CD4-positive, CD25-positive, alpha-beta regulatory T cell (primary cell): ENCODE measurements at places on chromosomes 2 and 18.

GRCh38 chr2:174605687-174606086 lies 8.1 kb upstream of the WIPF1 start:
- DNase-seq = no peak

- no peak for DNase-seq
These were observed 319.9 kb upstream of the HS6ST1 start for GRCh38 chr2:128638341-128639119.

DNA sequence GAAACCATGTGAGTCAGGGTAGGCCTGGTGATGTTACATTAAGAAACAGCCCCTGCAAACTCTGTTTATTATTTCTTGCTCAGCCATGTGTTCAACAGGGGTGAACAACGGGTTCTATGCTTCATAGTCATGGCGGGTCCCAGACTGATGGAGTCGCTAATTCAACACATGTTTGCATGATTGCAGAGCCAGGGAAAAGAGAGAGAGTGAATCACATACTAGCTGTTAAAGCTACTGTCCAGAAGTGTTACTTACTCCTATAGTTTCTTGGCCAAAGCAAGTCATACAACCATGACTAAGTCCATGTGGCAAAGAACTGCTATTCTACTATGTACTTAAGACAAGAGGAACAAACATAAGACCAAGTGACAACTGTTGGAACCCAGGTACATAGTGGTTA lies 241.2 kb upstream of the SKOR2 start:
- no peak for DNase-seq

- no peak for DNase-seq
These were observed 795 bp upstream of the SETBP1 start for GRCh38 chr18:44679914-44680272.

DNA sequence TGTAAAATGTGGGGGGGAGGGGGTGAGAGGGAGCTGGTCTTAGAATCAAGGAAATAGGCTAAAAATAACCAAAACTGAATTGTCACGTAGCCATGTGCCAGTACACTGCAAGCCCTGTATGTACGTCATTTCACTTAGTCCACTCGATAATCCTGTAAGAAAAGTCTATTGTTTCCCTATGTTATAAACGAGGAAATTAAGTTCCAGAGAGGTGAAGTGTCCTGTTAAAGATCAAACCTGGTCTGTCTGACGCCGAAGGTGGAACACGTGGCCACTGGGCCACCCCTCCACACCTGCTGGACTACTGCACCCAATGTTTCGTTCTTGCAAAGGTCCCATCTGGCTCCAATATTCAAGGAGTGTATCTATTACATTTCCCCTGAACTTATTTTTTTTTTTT lies 29.6 kb downstream of the TFCP2L1 start:
- DNase-seq = no peak

GRCh38 chr2:84280873-84281272 lies 178.2 kb downstream of the SUCLG1 start:
- no peak for DNase-seq

DNA sequence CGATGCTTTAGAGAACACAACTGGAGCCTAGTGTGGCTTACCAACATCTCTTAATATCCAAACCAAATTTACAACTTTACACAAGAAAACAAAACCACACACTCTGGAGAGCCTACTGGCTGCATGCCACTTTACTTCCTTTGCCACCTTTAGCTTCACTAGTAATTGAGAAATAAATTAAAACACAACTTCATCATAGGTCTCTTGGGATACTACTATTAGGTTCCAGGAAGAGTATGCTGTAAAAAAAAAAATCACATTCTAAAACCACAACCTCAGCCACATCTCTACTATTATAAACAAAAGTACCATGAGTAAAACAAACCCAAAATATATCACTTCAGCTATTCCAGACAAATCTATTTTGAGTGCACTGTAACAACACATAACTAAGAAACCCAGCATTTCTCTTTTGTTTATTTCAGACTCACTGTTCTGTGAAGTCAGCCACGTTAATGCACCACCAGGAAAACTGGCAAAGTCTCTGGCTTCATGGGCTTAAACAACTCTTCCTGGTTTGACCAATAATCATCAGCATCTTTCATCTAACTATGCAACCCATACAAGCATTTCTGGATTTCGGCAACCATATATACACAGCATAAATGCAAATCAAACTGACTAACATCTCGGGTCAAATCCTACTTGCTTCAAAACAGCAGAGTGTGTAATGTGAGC lies 59.1 kb downstream of the REV1 start:
- DNase-seq = no peak

- DNase-seq = no peak
These were observed 542.8 kb downstream of the NRXN1 start for GRCh38 chr2:50489092-50489491.

DNA sequence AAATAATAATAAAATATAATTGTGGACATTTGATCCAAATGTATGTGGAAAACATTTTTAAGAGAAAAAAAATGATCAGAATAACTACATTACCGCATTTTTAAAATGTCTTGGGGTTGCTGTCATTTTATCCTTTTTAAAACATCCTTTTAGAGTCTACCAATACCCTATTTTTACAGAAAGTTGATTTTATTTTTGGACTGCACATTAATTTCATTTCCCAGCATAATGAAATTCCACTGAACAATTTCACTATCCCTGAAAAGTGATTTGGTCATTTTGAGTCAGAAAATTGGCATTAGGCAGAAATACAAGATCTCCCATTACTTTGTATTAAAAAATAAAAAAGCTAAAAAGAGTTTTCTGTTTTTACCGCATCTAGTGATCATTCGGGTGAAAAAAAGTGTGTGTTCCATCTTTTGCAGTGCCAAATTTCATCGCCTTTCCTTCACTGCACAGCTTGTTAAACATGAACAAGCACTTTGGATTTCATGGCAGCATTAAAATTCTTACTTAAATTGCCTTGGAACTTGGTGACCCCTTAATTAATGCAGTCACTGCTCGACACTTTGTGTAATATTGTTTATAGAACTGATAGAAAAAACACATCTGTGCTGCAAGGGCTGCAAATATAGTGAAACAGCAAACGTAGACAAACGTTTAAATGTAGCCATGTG lies 611.7 kb downstream of the TSN start:
- no peak for DNase-seq

GRCh38 chr2:116467243-116467642 lies 1347.2 kb upstream of the DDX18 start:
- DNase-seq = no peak

- no peak for DNase-seq
These were observed 223.4 kb downstream of the NCKAP5 start for GRCh38 chr2:133344849-133345248.

DNA sequence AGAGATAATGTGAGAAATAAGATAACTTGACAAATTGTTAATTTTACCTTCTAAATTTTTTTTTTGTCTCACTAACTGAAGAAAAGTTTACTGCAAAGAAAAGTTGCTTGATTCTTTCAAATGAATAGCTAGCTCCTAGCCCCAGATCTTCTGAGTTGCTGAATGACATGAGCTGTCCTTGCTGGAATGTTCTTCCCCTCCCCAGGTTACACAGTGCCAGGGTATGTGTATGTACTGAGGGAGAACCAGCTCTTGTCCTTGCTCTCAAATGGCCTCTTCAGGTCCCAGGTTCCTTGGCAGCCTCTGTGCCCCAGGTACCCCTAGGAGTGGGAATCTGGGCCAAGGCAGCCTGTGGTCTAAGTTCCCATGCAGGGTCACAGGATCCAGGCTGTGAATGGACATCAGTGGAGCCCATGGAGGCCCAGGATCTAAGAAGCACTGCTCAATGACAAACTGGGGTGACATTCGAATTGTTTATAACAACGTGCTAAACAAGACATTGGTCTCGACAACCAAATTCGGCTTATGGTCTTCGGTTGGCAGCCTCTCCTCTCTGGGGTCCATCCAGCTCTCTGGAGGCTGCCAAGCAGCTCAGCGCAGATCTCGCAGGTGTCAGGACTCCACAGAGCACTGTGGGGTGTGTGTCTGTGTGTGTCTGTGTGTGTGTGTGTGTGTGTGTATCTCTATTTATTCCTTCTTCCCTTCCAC lies 17.1 kb upstream of the INO80C start:
- DNase-seq = no peak
